ENCODE measurements at places on chromosomes 7 and 10.

- DNase-seq, result no peak
Observed at GRCh38 chr7:27066148-27066547, 29.7 kb downstream of the HOXA1 start.

DNA sequence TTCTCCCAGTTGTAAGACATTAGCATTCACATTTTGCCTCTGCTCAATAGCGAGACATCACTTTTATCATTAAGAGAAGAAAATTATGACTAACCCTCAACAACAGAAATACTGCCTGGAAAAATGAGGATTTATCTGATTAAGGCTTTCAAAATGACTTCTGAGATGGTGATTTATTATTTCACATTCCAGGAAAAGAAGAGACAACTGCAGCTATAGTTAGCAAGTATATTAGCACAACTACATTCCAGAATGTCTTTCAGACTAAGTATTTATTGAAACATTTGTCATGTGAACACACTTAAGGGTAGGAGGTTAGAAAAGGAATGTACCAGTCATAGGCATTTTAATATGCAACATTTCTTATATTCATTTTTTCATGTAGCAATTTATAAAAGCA, 162.0 kb downstream of the IQUB start:
- no peak for DNase-seq

DNA sequence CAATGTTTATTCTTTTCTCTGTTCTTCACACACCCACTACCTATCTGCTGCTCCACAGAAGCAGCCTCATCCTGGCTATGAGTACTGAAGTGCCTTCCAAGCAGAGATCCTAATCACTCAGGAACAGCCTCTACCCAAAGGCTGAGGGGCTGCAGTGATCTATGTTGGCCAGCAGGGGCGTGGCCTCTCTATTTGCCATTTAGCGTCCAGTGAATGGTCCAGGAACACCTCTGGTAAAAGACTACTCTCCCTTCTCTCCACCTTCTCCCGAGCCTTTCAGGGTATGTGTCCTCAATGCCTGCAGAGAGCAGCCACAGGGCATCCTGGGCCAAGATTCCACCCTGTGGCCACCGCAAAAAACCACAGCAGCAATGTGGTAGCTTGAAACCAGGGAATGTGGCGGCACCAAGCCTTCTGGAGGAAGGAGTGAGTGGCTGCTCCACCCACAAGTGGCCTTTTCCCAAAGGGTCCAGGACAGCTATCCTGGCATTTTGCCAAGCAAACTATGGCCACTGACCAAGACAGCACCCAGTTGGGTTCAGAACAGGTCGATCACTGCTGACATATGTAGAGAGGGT, 70.9 kb downstream of the SYPL1 start:
- DNase-seq, result peak; percentile 30

DNA sequence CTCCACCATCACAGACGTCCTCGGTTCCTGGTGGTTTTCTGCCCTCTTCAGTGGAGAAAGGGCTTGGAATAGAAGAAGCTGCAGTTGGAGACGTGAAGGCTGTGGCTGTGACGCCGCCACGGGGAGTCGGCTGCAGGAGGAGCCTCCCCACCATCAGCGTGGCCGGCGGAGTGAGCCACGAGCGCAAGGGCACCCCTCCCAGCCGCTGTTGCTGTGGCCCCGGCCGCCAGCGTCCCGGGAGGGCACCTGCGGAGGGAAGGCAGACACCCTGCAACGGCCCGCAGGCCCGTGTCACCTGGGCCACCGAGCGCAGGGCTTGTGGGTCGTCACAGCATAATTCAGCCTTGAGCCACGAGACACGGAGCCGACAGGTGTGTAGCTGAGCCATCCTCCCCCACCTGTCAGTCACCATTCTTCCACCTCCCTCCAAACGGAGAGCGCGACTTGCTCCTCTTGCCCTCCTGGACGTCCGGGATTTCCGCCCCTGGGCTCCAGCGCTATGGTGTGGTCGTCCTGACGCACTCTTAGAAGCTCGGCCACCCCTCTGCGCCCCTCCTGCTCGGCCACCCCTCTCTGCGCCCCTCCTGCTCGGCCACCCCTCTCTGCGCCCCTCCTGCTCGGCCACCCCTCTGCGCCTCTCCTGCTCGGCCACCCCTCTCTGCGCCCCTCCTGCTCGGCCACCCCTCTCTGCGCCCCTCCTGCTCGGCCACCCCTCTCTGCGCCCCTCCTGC, 102.7 kb downstream of the PTPRN2 start:
- no peak for DNase-seq

DNA sequence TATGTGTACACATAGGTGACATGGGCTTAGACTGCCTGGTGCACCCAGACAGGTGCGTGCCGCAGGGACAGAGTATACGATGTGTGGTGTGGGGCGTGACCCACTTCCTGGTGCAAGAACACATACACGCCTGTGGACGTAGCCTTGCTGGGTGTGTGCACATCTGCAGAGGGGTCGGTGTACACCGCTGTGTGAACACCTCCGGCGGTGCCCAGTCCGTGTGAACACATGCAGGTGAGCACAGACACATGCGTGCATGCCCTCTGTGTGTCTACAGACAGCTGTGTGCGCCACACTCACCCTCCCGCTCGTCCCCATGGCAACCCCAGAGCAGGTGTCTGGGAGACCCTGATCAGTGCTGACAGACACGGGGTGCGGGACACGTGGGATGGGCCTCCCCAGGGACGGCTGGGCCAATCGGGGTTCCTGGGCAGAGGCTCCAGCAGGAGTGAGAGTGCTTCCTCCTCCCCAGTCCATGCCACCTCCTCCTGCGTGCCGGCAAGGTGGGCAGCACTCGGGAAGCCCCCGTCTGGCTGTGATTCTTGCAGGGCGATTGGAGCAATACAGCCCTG, 23.4 kb downstream of the ELFN1 start:
- no peak for DNase-seq

- DNase-seq, result no peak
Observed at GRCh38 chr10:23069019-23069815, 26.2 kb upstream of the MSRB2 start.

DNA sequence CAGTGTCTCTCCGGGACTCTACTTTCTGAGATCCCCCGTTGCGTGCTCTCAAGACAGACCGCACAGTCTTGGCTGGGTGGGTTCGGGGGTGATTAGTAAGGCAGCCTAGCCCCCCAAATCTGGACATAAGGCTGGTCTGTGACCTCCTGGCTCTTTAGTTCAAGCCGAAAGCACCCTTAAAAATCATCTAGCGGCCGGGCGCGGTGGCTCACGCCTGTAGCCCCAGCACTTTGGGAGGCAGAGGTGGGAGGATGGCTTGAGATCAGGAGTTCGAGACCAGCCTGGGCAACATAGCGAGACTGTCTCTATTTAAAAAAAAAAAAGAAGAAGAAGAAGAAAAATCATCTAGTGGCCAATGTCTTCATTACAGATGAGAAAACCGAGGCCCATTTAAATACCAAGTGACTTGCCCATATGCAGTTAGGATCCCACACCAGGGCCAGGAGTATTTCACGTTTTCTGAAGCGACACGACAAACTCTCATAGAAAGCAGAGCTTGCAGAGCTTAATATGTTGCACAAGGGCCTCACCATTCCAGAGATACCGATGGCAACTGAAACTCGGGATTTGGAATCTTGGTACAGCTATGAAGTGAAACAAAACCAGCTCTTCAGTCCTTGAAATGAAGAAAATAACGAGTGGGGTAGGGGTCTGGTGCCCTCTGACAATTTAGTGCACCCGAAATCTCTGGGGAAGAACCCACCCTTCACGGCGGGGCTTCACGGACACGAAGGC, 703 bp upstream of the HILPDA start:
- no peak for DNase-seq

DNA sequence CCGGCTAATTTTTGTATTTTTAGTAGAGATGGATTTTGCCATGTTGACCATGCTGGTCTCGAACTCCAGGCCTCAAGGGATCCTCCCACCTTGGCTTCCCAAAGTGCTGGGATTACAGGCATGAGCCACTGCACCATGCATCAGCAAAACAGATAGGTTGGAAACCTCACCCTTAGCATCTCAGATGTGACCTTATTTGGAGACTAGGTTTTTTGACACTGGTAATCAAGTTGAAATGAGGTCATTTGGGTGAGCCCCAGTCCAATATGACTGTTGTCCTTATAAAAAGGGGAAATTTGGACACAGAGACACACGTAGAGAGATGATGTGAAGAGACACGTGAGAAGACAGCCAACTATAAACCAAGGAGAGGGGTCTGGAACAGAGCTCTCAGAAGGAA, 42.5 kb upstream of the TPST1 start:
- no peak for DNase-seq

DNA sequence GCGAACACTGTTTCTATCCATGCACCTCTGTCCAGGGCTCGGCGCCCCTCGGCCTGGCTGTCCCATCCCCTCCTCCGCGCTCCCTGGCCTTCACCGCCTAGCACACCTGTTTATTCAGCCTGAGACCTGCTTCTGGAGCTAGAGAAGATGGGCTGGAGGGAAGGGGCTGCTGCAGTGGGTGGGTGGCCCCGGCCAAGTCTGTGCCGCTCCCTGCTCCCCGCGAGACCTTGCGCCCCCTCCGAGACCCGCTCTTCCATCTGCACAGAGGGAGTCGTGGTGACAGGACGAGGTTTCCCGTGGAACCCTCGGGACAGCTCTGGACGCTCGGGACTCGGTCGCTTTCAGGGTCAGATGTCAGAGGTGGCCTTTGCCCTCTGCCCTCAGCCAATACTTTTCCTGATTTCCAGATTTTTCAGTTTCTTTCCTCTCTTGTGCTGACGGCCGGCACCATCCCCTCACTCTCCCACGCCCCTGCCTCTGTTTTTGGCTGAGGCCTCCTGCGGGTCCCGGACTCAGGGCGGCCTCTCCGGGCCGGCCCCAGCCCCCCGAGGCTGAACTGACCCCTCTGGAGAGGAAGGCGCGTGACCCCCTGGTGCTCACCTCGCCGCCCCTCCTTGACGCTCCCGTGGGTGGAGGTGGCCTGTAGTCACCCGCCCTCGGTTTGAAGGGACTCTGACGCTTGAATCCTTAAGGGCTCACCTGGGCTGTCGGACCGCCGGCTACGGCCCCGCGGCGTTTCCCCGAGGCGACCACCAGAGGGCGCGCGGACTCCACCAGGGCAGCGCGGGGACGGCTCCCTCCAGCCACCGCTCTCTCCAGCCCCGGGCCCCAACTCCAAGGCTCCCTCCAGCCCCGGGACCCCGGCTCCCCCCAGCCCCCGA, 15.6 kb downstream of the SHH start:
- peak; percentile 72 for DNase-seq

- no peak for DNase-seq
Observed at GRCh38 chr7:2663121-2663886, 24.7 kb upstream of the AMZ1 start.

DNA sequence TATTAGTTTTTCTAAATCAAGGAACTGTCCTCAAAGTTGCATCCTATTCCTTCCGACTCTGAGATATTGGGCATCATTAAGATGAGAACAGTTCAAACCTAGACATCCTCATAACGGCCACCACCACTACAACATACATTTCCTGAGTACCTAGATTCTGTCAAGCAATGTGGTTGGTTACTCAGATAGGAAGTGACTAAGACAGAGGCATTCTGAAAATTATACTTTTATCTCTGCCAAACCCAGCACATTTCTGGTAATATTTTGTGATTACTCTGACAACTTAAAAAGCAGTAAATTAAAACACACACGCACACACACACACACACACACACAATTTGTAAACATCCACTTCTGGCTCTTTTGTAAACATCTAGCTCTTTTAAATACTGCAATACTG, 291.2 kb upstream of the MEOX2 start:
- no peak for DNase-seq

- DNase-seq, result no peak
Observed at GRCh38 chr7:58087536-58088190, 637.7 kb downstream of the ZNF716 start.

DNA sequence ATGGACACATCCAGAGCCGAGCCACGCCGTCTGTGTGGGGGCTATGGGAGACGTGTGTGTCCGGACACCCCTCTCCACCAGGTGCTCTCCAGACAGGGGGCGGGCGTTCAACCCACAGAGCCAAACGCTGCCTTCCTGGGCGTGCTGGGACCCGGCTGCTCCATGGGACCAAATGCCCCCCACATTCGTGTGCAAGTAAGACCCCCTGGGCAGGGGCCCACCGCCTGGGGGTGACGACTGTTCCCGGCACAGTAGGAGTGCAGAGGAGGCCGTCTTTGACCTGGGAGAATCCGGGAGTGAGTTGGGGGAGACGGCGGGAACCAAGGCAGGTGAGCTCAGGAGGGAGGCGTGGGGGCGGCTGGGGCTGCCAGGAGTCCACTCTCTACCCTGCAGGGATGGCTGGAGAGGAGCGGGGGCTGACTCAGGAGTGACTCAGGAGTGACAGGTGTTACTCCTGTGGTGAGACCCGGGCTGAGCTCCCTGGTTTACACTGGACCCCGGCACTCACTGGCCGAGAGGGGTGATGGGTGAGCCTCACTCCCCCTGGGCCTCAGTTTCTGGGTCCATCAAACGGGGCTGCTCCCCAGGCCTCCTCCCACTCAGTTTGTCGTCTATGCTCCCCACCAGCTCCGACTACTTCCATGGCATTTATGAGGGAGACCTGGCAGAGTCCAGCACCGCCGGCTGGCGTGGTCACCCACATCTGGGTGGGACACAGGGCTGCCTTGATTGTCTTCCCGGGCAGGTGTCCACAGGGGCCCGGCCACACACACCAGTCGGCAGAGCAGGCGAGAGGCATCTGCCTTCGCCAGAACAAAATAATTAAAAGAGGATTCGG, 95.0 kb downstream of the MICALL2 start:
- DNase-seq, result no peak

DNA sequence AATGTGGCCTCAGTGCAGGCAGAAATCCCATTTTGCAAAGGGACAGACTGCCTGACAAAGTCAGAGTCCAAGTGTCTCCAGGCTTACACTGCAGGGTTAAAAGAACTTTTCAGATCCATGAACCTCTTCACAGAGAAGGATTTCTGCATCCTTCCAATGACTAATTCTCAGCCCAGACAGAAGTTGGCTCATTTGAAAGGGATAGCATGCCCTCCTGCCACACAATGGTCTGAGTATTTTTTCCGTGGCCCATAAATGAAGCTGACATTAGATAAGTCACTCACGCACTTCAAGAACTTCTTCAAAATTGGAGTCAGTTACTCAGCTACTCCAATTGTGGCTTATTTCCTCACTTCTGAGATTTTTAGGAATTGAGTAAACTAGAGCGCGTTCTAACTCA, 170.2 kb downstream of the PLXNA4 start:
- no peak for DNase-seq

DNA sequence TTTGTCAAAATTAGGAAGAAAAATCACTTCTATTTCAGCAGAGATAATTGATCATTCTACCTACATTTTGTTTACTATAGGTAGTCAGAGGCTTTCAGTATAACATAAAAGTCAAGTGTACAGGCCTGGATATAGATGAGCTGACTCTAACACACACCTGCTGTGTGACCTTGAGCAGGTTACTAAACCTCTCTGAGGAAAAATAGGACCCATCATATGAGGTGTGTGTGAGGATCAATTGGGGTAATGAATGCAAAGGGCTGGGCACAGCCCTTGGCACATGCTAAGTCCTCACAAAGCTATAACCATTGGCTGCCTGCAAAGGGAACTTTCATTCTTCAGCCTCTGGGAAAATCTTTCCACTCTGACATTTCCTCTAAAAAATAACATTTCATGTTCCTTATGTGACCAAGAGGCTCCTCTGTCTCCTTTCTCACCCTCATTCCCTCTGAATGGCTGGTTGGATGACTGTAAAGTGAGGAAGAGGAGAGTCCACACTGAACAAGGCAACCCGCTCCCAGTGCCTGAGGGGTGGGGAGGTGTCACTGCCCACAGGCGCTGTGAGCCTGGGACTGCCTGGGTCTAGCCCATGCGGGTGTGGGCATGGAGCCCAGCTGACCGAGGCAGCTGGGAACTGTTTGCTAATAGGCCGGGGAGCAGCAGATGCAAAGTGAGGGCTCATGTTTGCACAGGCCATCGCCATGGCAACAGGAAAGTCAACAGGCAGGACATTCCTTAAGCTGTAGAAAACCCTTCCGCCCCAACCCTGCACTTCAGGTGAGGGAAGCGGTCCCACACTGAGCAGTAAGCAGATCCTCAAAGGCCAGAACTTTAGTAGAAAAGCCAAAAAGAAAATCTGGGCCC, 36.8 kb downstream of the MYOF start:
- DNase-seq, result no peak

All from stimulated activated CD4-positive, alpha-beta T cell treated with anti-CD3 and anti-CD28 coated beads, Interleukin-12 subunit alpha, Interleukin-12 subunit beta, amount 100 ng/mL, for 4 hours (primary cell).